NCI-H1105 (cell line): ENCODE measurements at places on chromosomes 2 and 18.

DNA sequence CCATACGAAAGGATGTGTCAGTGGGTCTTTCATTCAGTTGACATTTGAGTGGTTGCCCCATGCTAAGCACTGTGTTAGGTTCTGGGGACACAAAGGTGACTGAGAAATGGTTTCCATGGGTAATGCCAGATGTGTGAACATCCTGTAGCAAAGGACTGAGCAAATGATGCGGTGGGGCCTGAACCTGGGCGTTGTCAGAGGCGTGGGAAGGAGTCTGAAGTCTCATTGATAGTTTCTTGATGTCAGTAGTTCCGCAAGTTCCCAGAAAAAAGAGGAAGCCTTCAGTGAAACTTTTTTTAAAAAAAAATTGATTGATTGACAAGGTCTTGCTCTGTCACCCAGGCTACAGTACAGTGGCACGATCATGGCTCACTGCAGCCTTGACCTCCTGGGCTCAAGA lies 56.9 kb downstream of the LIMS1 start:
- DNase-seq = no peak

DNA sequence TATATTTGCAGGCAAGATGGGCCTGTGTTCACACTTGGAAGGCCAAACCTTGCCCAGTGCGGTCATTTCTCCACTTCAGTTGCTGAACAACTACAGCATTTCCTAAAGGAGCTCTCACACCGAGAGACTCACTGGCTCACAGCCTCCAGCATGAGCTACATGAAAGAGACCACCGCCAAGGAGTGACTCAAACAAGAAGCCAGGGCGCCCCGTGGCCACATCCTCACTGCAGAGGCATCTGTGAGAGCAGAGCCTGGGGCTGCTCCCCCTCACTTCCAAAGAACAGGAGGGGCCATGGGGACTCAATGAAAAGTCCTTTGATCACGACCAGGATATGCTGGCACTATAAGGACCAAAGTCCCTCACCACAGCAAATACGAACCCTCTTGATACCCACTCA lies 50.0 kb downstream of the TMEM163 start:
- DNase-seq = no peak

DNA sequence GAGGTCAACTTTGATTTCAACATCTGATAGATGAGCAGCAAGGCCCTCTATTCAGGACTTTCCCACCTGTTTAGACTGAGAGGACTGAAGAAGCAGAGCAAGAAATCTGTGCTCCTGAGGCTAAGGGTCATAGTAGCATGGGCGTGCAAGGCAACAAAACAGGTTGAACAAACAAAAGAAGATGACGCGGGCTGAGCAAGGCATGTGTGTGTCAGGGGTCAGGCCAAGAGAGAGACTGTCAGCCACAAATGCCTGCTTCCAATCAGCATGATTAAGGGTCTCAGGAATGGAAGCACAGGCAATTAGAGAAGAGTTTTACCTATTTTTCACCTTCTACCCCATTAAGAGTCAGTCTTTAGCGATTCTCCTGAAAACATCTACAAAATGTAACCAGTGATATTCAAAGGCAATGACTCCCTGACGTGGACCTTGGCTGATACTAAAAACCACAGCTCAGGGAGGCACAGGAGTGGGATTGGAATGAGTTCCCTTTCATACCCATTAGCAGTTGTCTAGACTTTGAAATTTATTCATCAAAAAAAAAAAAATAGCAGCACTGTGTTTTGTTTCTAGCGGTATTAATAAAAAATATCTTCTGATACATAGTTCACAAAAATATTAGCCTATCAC lies 81.9 kb downstream of the DYNAP start:
- no peak for DNase-seq

DNA sequence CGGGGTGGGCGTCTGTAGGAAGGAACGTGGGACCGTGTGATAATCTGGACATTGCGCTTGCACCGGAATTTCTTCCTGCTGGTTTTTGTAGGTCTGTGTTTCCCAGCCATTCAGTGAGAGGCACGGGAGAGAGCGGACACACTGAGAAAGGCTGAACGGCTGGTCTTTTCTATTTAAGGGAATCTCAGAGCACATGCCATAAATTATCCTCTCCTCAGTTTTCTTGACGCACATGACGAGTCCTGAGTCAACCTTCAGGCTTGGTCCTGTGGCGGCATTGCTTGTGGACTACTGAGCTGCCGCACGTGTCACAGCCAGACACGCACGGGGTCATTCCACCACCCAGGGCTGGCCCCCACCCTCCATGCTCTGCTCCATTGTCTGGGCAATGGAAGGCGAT lies 519.3 kb upstream of the ID2 start:
- DNase-seq = no peak

GRCh38 chr2:85134255-85134895 lies 1.2 kb downstream of the TCF7L1 start:
- no peak for DNase-seq

- DNase-seq = no peak
Measured at GRCh38 chr18:59593291-59593717, 103.9 kb downstream of the CCBE1 start.

DNA sequence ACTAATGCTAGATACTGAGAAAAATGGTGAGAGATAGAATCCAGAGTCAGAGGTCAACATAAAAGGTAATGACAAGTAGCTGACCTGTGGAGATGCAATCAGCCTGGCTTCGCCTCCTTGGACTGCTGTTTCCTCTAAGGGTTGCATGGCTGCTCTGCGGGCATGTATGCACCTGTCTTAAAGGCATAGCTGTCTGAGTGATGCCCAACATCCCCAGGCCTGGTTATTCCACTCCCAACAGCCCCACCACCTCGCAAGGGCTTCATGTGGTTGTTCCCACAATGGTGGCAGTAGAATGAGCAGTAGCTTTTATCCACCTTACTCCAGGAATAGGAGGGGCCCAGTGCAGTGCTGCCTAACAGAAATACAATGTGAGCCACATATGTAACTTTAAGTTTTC lies 69.7 kb upstream of the ALK start:
- DNase-seq = no peak

GRCh38 chr18:21433436-21433835 lies 167.1 kb downstream of the ESCO1 start:
- no peak for DNase-seq

DNA sequence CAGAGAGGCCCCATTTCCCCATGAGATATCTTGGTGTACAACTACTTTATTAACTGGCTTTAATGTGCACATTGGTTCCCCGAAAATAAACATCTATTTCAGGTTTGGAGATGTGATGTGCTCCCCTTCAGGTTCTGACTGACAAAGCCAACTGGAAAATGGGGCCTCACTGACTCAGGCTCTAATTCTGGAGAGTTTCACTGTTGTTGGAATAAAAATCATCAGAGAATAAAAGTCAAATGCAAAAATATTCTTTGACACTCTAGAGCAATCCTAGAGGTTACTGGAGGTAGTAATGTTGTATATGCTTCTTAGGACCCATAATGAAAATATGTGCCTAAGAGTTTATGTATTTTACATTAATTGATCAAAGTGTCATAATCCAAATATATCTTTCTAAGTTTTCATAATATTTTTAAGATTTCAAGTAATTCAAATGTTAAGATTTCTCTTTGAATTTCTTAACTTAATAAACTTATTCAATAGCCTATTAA lies 189.9 kb upstream of the COL3A1 start:
- DNase-seq = no peak

DNA sequence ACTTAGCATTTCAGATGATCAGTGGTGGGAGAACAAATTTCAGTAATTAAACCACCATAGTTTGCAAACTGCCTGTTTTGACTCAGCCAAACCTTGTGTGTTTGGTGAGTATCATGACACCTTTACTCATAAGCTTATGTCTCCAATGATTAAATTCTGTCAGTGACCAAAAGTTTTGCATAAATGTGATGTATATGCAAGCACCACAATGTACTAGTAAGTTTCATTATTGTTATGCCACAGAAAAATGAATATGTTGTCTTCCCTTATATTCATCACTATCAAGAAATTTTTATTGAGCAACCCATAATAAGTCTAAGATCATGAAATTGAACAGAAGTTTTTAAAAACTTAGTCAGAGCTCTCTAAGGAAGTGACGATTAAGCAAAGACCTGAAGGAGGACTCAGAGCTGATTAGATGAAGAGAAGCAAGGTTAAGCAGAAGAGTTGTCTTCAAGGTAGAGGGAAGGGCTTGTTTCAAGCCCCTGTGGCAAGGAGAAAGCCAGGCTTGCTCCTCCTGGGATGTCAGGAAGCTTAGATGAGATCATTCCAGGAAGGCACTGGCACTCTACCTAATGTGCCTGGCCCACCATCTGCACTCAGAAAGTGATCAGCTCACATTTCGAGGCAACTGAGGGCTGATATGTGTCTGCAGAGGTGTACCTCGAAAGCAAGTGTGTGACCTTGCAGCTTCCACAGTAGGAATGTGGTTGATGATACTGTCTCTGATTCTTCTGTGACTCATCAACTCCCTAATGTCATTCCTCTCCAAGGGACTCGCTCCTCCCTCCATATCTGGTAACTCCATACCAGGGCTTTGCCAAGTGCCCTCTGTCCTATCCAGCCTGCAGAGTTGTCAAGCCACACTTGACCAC lies 54.7 kb downstream of the KCTD18 start:
- DNase-seq = no peak

GRCh38 chr18:12092398-12093229 lies 1.0 kb upstream of the ANKRD62 start:
- peak; percentile 12 for DNase-seq

GRCh38 chr2:12416600-12416999 lies 300.1 kb upstream of the TRIB2 start:
- DNase-seq = no peak

GRCh38 chr2:58035352-58035751 lies 11.3 kb upstream of the VRK2 start:
- no peak for DNase-seq

DNA sequence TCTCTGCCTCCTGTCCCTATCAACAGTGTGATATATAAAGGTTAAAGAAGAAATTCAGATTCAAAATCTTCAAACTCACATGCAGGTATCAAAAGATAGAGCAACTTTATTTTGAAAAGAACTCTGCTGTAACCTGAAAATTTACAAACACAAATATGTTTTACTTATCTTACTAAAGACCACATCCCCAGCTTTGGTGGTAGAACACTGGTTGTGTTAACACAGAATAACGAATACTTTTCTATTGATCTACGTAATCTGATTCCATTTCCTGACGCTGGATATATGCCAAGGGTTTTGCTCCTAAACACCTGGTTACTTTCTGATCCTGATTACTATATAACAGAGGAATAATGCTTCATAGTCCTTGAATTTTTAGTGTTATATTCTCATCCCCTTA lies 23.1 kb upstream of the SLC39A10 start:
- peak; percentile 35 for DNase-seq

GRCh38 chr2:58378152-58378551 lies 137.0 kb upstream of the FANCL start:
- DNase-seq = no peak

- no peak for DNase-seq
Measured at GRCh38 chr2:74772046-74772445, 61.9 kb upstream of the HK2 start.

DNA sequence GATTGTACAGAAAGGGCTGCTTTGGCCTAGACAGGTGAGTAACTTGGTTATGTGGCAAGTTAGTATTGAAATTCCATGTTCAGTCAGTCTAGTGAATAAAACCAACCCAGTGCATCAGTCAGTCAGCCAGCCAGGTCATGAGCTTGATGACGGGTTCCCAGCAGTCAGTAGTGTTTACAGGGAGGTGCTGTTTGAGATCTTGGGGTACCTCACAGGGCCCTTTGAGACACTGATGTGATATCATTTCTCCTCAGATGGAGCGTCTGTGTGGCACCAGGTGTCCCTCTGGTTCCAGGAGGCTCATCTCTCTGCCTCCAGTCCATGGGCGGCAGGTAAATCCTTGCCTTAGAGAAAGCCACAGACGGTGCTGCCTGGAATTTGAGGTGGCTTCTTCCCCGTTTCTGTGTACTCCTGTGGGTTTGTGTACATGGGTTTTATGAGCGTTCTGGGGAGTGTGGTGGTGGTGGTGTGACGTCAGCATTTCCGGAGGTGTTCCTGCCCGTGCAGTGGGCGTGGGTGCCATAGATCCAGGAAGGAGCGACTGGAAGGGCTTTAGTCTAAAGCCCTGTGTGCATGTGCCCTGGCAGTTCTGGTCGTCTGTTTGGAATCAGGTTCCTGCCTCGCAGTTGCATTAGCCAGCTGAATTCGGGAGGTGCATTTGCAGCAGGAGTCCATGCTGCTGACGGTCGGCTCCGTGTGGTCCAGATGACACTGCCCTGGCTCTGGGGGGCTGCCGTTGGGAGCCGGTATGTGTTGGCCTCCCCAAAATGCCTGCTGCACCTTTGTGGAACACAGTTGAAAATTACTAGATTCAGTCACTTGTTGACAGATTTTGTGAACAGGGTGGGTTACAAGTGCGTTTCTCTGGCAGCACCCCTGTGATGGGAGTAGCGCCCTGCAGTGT lies 2.1 kb downstream of the CTDP1 start:
- no peak for DNase-seq

DNA sequence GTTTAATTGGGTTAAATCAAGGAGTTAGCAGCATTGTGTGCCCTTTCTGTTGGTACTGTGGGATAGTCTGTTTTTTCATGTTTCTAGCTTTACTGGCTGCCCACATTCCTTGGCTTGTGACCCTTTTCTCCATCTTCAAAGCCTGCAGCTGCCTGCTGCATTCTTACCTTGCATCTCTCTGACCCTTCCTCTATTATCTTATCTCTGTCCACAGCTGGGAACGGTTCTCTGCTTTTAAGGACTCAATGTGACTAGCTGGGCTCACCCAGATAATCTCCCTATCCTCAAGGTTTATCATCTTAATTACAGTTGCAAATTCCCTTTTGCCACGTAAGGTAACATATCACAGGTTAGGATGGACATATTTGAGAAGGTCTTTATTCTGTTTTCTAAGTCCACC lies 199.7 kb downstream of the KCNS3 start:
- no peak for DNase-seq

DNA sequence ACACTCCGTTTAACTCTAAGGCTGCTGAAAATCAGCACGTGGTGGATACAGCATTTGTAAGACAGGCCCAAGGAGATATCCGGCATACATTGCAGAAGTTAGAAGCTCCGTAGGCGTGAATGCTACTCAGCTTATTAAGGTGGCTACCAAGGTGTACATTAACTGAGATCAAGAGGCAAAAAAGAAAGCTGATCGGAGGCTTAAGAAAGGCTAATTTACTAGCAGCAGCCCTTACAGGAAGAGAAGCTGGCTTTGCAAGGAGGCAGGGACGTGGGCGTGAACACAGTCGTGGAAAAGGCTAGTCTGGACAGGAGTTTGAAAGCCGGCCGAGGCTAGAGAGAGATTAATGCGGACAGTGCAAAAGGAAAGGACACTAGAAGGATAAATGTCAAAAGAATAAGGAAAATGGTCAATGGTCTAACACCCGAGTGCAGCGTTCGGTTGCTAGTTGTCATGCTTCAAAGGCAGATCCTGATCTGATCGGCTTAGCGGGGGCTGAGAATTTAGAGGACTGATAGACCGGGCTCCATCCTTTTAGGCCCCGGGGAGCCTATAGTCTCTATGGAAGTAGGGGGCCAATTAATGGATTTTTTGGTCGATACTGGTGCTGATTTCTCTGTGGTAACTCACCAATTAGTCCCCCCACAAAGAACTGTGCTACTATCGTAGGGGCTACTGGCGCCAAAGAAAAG lies 45.6 kb upstream of the SELENOI start:
- DNase-seq = no peak

DNA sequence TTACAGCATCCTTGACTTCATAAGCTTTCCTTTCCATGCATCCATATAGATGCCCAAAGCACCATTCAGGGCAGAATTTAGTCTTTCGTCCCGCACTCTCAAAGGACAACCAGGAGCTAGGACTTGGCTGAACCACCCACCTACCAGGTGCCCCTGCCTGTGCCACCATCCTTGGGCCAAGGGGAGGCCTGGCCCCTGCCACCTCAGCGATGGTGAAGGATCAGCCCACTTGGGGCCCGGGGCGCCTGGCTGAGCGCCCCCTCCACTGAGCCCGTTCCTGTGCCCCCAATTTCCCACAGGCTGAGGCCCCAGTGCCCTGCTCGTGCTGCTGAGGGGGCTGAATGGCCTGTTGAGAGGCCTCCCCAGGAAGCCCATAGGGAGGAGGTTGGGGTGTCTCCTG lies 33.3 kb upstream of the ALPP start:
- DNase-seq = no peak
